ENCODE measurements at places on chromosomes 16 and 17.

DNA sequence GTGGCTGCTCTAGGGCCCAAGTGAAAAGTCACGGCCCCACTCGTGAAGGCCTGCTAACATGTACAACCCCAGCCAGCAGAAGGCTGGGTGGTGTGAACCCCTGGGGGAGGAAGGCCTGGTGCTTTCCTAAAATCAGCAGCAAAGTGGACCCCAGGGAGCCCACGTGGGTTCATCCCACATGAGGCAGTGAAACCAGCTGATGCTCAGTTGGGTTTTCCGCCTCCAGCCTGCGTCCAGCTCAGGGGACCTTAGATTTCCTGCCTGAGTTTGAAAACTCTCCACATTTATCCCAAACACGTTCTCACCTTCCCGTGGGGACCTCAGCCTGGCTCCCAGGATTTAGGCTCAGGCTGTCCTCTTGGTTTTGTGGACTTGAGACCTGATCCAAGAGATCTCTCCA lies 85.8 kb downstream of the SOCS1 start:
- H3K27me3 ChIP-seq = no peaks in the 10 kb centered on the region
- no peak overlapping the region for H3K27ac ChIP-seq
- H3K4me3 ChIP-seq = no peak overlapping the region
- H3K36me3 ChIP-seq = peaks cover 33% of the 10 kb centered on the region

- peaks cover 65% of the 10 kb centered on the region for H3K27me3 ChIP-seq
- no peak overlapping the region for H3K4me3 ChIP-seq
- DNase-seq = peak; percentile 51
- H3K4me1 ChIP-seq = peaks cover 4% of the 10 kb centered on the region
- H3K36me3 ChIP-seq = no peaks in the 10 kb centered on the region
- H3K27ac ChIP-seq = no peak overlapping the region
Observed at GRCh38 chr16:66335704-66336329, 30.7 kb upstream of the CDH5 start.

DNA sequence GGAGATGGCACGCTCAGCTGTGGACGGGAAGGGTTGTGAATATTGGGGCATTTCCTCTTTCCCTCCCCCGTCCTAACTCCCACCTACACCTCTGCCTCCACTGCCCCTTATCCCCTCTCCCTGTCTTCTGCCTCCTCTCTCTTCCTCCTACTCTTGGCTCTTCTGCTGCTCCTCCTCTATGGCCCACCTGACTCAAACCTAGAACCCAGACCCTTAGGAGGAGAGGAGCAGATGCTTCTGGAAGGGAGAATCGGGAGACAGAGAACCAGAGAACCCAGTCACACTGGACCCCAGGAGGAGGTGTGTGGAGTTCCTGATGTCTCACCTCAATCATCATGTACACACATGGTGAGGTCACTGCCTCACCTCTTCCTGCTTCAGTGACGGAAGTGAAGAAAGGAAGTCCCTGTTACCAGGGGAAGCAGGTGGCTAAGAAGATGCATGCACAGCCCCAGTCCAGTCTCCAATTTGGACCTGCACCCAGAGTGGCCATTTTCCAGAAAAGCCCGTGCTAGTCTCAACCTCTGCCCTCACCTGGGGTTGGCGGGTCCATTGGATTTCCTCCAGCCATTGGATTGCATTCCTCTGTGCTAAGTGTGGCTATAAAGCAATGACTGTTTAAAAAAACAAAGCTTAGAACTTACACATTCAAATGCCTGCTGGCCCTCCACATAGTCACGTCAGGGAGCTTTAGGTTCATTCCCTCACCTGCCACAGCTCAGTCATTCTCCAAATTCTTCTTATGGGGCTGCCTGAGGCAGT lies 4.0 kb downstream of the RNF222 start:
- no peaks in the 10 kb centered on the region for H3K36me3 ChIP-seq
- H3K4me3 ChIP-seq = no peak overlapping the region
- H3K4me1 ChIP-seq = peaks cover 10% of the 10 kb centered on the region
- DNase-seq = no peak
- H3K27ac ChIP-seq = no peak overlapping the region
- peaks cover 12% of the 10 kb centered on the region for H3K27me3 ChIP-seq

- H3K4me1 ChIP-seq = no peaks in the 10 kb centered on the region
- peak overlapping the region; percentile 11 for H3K27ac ChIP-seq
- H3K36me3 ChIP-seq = peaks cover 6% of the 10 kb centered on the region
- H3K4me3 ChIP-seq = no peak overlapping the region
- H3K27me3 ChIP-seq = peaks cover 13% of the 10 kb centered on the region
Observed at GRCh38 chr16:28495098-28495793, 803 bp downstream of the APOBR start.

DNA sequence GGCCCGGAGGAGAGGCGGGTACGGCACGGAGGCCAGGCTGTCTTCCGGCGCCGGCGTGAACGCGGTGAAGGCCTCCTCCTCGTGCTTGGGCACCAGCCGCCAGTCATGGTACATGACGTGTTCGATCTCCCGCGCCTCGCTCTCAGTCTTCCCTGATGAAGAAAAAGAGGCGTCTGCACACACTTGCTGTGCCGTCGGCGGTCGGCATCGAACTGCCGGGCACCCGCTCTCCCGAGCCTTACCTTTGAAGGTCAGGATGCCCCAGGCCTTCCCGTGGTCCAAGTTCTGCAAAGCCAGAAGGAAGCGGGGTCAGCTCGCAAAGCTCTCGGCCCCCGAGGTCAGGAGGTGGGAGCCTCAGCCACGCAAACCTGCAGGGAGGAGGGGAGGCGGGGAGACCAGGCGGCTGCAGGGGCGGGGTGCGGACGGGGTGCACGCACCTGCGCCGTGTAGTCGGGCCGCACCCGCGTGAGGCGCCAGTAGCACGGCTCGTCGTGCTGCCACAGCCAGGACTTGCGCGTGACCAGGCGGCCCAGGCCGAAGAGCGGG lies at the start of gene EME2:
Gene EME2 (plus strand): TSS at position 449 of the 546 bp plus-strand sequence. CDS start 418 bp downstream, outside the sequence.
- H3K4me1 ChIP-seq = peaks cover 7% of the 10 kb centered on the region
- peak within 1 kb of the TSS; percentile 80 for H3K27ac ChIP-seq

- H3K27ac ChIP-seq = no peak overlapping the region
- H3K4me1 ChIP-seq = peaks cover 18% of the 10 kb centered on the region
- H3K4me3 ChIP-seq = no peak overlapping the region
- DNase-seq = peak; percentile 60
Observed at GRCh38 chr16:50932348-50932935, 190.6 kb downstream of the CYLD start.

- DNase-seq = peak; percentile 54
- H3K27me3 ChIP-seq = no peaks in the 10 kb centered on the region
- H3K36me3 ChIP-seq = peaks cover 8% of the 10 kb centered on the region
- H3K4me3 ChIP-seq = peak overlapping the region; percentile 73
Observed at GRCh38 chr16:50741225-50741780, 583 bp upstream of the CYLD start.

DNA sequence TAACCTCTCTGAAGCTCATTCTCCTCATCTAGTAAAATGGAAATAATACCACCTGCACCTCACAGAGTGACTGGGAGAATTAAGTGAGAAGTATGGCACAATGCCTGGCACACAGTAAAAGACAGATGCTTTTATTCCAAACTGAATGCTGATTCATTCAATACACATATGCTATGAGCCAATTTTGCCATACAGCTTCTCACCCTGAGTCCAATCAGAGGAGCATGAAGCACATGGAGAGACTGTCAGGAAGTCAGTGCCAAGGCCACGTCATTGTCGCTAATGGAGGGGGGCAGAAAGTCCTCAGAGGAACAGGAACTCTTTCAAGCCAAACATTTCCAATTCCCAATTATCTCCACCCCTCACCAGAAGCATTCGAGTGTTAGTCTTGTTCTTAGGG lies 11.6 kb downstream of the MKS1 start:
- H3K36me3 ChIP-seq = peaks cover 27% of the 10 kb centered on the region
- no peaks in the 10 kb centered on the region for H3K27me3 ChIP-seq
- H3K4me3 ChIP-seq = no peak overlapping the region
- H3K27ac ChIP-seq = no peak overlapping the region
- no peaks in the 10 kb centered on the region for H3K4me1 ChIP-seq
- no peak for DNase-seq

DNA sequence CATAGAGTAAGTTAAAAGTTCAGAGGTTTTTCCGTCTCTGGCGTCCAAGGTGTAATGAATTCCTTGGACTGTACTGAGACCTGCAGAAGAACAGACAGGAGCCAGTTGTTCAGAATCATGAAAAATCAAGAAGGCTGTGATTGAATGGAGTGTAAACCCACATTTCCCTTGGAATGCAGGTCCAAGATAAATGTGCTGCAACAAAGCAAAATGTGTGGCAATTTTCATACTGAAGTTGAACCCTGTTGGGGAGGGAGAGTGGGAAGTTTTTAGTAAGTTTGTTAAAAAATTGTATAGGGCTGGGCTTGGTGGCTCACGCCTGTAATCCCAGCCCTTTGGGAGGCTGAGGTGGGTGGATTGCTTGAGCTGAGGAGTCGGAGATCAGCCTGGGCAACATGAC lies 21.4 kb downstream of the GGNBP2 start:
- no peak overlapping the region for H3K4me3 ChIP-seq
- no peaks in the 10 kb centered on the region for H3K27me3 ChIP-seq
- no peak for DNase-seq
- peak overlapping the region; percentile 59 for H3K27ac ChIP-seq

GRCh38 chr16:88004391-88004790 lies 53.2 kb downstream of the BANP start:
- DNase-seq = no peak
- no peak overlapping the region for H3K4me3 ChIP-seq
- peaks cover 46% of the 10 kb centered on the region for H3K36me3 ChIP-seq
- H3K27ac ChIP-seq = no peak overlapping the region
- no peaks in the 10 kb centered on the region for H3K4me1 ChIP-seq

DNA sequence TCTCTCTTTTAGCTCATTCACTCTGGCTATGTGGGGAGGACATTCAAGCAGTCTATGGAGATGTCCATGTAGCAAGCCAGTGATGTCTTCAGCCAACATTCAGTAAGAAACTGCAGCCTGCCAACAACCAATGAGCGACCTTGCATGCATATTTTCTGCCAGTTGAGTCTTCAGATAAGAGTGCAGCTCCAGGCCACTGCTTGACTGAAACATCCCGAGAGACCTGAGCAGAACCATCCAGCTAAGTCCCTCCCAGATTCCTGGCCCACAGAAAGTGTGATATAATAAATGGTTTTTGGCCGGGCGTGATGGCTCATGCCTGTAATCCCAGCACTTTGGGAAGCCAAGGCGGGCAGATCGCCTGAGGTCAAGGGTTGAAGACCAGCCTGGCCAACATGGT lies 10.5 kb upstream of the C17orf58 start:
- H3K4me1 ChIP-seq = no peaks in the 10 kb centered on the region
- no peak overlapping the region for H3K27ac ChIP-seq
- H3K27me3 ChIP-seq = no peaks in the 10 kb centered on the region
- no peak overlapping the region for H3K4me3 ChIP-seq

DNA sequence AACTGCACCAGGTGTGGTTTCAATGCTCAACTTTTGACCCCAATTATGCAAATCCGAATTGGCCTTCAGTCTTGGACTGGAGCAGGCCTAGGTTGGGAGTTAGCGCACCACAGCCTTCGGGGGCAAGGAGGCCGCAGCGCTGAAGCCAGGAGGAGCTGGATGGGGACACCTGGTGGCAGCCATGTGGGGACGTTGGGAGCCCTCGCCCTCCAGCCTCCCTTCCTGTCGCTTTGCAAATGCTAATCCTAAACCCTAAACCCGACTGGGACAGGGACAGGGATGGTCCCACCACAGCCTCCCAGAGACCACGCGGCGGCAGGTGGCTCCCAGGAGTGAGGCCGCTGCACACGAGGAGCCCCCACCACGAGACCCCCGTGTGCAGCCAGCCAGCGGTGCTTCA lies 58.7 kb downstream of the KLHDC4 start:
- H3K27ac ChIP-seq = no peak overlapping the region
- no peaks in the 10 kb centered on the region for H3K27me3 ChIP-seq
- DNase-seq = no peak
- H3K36me3 ChIP-seq = peaks cover 33% of the 10 kb centered on the region
- H3K4me3 ChIP-seq = no peak overlapping the region

DNA sequence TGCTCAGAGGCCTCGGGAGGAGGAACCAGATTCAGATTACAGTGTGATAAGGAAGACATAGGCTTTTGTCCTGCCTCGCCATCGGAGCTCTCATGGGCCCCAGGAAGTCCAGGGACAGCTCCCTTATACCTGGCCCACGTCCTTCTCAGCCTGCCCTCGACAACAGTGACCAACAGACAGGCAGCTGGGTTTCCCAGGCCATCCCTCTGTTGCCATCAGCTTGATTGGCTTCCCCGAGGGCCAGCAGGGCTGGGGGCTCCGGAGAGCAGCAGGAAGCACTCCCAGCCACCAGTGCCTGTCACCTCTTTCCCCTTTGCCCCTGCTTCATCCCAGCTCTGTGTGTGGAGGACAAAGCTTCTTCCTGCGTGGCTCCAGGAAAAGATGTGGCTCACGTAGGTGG lies 17.6 kb downstream of the CD300A start:
- H3K36me3 ChIP-seq = no peaks in the 10 kb centered on the region
- H3K4me3 ChIP-seq = no peak overlapping the region
- H3K4me1 ChIP-seq = no peaks in the 10 kb centered on the region
- H3K27ac ChIP-seq = no peak overlapping the region
- DNase-seq = no peak

DNA sequence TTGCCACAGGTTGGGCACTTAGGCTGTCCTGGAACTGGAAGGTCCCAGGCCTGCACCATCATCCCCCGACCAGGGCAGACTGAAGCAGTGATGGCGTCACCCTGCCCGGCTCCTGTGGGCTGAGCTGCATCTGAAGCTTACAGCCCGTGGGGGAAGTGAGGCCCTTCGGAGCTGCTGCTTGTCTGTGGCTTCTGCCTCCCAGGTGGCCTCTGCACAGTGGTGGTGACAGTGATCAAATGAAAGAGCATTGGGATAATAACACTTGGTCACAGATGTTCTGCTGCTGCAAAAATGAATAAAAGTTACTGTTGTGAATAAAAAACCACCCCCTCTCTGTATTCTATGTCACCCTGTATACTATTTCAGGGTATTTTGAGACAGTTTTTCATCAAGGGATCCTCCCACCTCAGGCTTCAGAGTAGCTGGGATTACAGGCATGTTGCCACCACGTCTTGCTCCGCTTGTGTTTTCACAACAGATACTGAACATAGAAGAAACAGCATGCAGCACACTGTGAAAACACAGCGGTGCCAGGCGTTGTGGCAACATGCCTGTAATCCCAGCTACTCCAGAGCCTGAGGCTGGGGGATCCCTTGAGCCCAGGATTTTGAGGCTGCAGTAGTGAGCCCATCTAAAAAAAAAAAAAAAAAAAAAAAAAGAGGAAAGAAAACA lies 165.0 kb downstream of the LGALS9B start:
- DNase-seq = no peak
- no peaks in the 10 kb centered on the region for H3K27me3 ChIP-seq
- H3K27ac ChIP-seq = no peak overlapping the region
- no peaks in the 10 kb centered on the region for H3K4me1 ChIP-seq
- no peak overlapping the region for H3K4me3 ChIP-seq
